ENCODE measurements at places on chromosomes 2 and 18.

DNA sequence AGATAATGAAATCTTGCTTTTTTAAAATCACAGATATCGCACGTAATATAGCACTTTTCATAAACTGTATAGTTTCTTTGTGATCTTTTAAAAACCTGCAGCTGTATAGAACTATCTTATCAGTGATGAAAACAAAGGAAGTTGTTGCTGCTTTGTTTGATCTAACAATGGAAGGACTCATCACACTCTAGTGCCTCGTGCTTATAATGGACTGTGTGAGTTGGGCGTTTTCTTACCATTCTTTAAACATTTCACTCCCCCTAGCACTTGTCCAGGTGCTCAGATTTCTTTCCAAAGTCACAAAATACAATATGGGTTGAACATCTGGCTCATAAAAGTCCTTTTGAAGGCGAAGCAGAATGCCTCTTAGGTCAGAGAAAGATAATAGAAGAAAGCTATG lies 94.8 kb upstream of the SPATS2L start:
- no peak for DNase-seq

GRCh38 chr18:23893653-23894052 lies 120.9 kb upstream of the TTC39C start:
- no peak for DNase-seq

- no peak for DNase-seq
These were observed 24.1 kb upstream of the APOB start for GRCh38 chr2:21067859-21068537.

DNA sequence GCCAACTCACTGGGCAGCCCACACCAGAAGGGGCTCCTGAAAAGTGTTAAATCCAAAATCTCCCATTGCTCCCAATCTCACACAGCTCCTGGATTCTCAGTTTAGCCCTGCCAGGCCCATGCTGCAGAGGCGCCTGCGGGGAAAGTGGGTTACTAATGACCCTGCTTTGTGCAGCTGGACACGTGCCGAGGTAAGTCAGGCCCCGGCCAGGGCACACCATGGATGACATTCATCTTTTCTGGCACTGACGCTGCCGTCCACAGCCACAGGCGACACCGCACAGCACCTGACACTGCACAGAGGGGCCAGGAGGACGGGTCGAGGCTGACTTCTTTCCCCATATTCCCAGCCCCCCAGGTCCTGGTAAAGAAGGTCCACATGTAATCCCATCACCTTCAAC lies 193.5 kb downstream of the EIPR1 start:
- DNase-seq, result no peak

GRCh38 chr2:102112271-102112670 lies 30.3 kb upstream of the IL1R1 start:
- no peak for DNase-seq

- no peak for DNase-seq
These were observed 14.6 kb upstream of the LTBP1 start for GRCh38 chr2:32931945-32932709.

- no peak for DNase-seq
These were observed 37.8 kb downstream of the CYP26B1 start for GRCh38 chr2:72109904-72110303.

GRCh38 chr2:173991856-173992588 lies 26.8 kb upstream of the SP3 start:
- no peak for DNase-seq

- no peak for DNase-seq
These were observed 143.5 kb downstream of the TGIF1 start for GRCh38 chr18:3593381-3593903.

GRCh38 chr2:209523041-209523740 lies 99.3 kb downstream of the MAP2 start:
- no peak for DNase-seq

DNA sequence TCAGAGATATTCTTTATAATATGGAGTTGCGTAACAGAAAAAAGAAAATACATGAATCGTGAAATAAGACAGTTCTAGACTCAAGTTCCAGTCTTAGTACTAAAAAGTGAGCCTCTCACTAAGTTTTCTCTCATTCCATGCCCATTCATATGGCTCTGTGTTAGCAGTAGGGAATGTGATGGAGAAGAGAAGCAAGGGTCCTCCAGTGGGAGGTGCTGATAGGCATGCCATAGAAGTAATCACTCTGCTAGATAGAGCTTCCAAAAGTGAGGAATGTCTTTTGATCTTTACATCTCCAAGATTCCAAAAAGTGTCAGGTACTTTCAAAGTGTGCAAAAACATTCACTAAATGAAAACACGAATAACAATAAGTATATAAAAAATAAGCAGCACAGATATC lies 678.4 kb downstream of the DCDC2C start:
- no peak for DNase-seq

DNA sequence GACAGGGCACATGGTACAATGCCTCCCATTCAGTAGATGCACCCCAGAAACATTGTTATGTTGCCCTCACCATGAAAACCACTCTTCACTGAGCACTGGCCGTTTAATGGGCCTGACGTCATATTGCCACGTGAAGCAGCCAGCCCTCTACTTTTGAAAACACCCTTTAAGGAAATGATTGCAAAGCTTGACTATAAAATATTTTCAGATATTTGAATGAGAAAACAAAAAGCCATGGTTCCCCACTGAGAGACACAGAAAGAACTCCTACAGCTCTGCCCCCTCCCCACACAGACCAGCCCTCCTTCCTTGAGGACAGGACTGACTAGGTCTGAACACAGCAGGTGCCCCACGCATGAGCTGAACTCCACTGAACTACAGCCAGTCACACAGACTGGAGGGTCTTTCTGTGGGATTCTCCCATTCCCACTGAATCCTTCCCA lies 349.1 kb downstream of the ANAPC1 start:
- no peak for DNase-seq

- DNase-seq, result no peak
These were observed 167.3 kb upstream of the SKOR2 start for GRCh38 chr18:47418746-47419145.

- no peak for DNase-seq
These were observed 59.3 kb downstream of the SERTAD2 start for GRCh38 chr2:64594226-64594989.

DNA sequence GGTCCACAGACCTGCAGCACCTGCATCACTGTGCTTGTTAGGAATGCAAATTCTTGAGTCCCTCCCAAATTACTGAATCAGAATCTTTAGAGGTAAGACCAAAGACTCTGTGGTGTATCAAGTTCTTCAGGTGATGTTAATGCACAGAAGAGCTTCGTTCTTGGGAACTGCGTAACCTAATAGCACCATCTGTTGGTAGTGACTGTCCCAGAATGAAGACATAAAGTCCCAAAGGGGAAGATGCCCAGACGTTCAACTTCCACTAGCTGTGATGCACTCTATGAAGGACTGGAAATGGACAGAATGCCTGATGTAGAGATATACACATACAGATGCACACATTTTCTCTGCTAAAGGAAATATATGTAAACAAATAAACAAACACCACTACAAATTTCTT lies 576.0 kb downstream of the LRP1B start:
- no peak for DNase-seq

GRCh38 chr2:9215680-9216079 lies 9.1 kb downstream of the ASAP2 start:
- DNase-seq, result no peak

DNA sequence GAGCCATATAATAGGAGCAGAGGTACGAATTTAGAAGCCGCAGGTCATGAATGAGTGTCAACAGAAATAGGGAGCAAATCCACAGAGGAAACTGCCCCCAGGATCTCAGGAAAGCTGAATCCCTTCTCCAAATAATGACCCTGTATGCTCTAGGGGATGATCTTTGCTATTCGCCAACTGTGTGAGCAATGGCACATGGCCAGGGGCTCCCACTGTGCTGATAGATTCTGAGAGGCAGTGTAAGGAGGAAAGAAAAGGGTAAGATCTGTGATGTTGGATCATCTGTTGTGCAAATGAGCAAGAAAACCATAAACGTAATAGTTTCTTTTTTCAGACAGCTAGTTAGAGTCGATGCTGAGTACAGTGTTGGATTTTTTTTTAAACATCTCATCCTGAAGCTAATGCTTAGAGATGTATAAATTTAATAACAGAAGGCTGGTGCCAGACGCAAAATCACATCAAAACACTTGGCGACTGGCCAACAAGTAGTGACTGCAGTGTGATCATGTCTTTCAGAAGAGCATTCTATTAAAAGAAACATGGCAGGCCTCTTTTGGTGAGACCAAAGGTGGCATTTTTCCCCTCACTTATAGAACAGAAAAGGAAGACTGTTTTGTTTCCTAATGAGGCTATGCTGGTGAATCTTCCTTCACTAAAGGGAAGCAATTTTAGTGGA lies 77.4 kb downstream of the ABCA12 start:
- peak; percentile 51 for DNase-seq

GRCh38 chr2:2613279-2614199 lies 282.5 kb upstream of the MYT1L start:
- peak; percentile 59 for DNase-seq

GRCh38 chr2:54308186-54308585 lies 52.2 kb upstream of the TSPYL6 start:
- no peak for DNase-seq

- no peak for DNase-seq
These were observed 91.7 kb upstream of the MBOAT2 start for GRCh38 chr2:9095226-9095625.

GRCh38 chr2:220572385-220572784 lies 945.0 kb downstream of the SLC4A3 start:
- no peak for DNase-seq

DNA sequence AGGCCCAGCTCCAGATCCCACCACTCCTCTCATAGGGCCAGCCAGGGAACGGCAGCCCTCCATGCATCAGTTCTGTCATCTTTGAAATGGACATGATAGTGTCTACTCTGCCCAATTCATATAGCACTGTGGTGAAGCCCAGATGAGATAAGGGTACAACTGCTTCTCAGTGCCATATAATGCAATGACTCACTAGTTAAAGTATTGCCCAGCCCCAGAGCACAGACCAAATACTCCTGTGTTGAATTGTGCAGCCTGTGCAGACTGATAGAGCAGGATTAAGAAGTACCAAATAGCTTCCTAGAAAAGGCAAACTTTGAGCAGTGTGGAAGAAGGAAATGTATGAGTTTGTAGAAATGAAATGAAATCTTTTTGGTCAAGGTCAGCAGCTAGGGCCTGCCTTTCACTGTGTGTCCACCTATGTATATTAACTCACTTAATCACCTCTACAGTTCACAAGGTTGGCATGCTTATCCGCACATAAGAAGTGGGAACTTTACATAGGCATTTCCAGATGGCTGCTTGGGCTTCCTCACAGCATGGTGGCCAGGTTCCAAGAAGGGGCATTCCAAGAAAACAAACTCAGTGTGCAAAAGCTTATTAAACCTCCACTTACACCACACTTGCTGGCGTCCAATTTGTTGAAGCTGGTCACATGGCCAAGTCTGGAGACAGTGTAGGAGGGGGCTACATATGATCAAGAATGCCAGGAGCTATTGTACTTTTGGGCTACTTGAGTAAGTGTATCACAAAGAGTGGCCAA lies 102.8 kb upstream of the COPS8 start:
- no peak for DNase-seq

DNA sequence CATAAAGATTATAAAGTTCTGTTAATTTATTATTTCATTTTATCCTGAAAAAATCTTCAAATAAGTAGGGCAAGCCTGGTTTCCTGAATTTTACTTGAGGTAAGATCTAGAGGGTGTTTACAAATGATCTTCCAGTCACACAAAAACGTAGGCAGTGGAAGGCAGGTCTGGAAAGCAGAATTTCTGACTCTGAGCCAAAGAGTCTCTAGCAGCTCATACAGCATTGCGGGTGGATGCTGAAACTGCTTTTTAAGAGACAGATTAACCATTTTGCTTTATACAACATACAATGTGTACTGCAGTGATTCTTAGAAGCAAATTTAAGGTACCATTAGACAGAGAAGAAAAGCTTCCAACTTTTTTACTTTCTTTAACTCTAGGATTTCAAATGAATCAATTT lies 117.0 kb downstream of the FTCDNL1 start:
- DNase-seq, result no peak

GRCh38 chr2:231807020-231807419 lies 20.8 kb downstream of the COPS7B start:
- DNase-seq, result no peak

- no peak for DNase-seq
These were observed 14.3 kb downstream of the PTPN4 start for GRCh38 chr2:119774026-119774425.

GRCh38 chr2:120893811-120894584 lies 158.3 kb downstream of the GLI2 start:
- no peak for DNase-seq

DNA sequence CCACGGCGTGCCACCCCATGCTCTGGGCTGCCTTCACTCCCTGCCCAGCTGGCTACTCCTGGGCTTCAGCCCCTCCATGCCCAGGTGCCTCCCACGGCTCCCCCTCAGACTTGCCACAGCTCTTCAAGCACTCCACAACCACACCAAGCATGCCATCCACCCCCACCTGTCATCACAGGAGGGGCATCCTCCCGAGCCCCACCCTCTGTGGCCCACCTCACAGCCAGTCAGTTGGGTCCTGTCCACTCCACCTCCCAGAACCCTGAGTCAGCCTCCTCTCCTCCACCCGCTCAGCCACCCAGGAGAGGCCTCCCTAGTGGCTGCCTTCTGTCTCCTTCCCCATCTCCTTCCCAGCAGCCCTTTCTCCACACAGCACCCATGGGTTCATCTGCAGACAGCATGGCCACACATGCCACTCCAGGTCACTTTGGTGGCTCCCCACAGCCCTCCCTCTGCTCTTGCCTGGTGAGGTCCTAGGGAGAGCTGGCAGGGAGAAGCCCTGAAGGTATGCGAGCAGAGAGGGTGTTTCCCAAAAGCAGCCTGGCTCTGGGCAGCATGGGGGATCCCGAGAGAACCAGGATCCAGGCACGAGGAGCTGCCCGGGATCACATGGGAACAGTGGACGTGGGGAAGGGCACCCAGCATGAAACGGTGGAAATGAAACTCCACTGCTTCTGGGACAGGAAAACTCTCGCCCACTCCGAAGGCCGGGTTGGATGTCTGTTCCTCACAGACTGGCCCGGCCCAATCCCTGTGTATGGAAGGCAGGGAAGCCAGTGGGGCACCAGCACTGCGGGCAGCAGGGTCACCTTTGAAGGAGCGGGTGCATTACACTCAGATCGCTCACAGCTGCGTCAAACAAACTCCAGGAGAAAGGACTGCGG lies 2.7 kb downstream of the LIMS2 start:
- no peak for DNase-seq

GRCh38 chr2:145638675-145639074 lies 1118.8 kb upstream of the ZEB2 start:
- no peak for DNase-seq

DNA sequence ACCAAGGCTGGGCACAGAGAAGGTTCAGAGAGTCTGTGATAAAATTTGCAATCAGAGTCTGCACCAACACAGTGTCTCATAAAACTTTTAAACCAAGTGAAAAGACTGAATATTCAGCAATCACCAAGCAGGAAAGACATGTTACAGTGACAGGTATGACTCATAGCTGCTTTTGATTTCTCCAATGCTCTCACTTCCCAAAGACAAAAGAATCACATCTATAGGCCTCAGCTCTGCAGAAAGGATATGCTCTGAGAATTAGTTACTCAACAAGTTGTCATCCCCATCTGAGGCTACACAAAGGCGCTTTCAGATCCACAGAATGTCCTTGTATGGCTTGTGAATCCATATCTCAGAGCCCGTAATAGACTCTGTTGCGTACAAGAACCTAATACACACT lies 92.5 kb downstream of the KCNF1 start:
- no peak for DNase-seq

All from NCI-H1092 (cell line).